ENCODE measurements at places on chromosomes 5 and 9.

DNA sequence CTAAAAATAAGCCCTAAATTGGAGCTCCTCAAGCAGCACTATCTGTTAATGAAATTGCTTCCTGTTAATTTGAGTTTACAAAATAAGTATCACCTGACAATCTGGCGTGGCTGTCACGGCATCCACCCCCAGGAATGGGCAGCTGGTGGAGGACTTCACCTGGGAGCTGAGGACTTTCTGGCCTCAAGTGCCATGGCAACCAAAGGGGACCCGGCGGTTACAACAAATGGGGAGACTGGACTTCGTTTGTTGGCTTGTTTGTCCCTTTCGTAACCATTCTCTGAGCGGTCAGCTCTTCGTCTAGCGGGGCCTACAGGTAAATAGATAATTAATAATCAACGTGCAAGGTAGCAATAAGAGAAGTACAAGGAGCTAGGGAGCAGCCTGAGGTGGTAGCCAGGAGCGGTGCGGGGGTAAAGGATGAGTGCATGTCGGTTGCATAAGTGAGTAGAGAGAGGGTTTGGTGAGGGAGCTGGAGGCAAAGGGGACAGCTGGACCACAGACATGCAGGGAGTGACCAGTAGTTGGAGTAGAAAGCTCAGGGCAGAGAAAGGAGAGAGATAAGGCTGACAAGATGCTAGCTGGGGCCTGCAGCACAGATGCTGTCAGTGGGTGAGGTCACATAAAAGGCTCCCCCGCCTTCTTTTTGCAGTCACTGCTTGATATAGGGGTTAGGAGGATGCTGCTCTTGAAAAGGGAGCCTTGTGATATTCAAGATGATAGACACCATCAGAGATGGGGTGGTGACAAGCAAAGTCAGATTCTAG lies 62.5 kb downstream of the HSPA4 start:
- no peak for DNase-seq

GRCh38 chr9:129617167-129617566 lies 3.7 kb downstream of the C9orf50 start:
- DNase-seq, result no peak

- no peak for DNase-seq
Observed at GRCh38 chr5:144332265-144332664, 161.6 kb downstream of the KCTD16 start.

DNA sequence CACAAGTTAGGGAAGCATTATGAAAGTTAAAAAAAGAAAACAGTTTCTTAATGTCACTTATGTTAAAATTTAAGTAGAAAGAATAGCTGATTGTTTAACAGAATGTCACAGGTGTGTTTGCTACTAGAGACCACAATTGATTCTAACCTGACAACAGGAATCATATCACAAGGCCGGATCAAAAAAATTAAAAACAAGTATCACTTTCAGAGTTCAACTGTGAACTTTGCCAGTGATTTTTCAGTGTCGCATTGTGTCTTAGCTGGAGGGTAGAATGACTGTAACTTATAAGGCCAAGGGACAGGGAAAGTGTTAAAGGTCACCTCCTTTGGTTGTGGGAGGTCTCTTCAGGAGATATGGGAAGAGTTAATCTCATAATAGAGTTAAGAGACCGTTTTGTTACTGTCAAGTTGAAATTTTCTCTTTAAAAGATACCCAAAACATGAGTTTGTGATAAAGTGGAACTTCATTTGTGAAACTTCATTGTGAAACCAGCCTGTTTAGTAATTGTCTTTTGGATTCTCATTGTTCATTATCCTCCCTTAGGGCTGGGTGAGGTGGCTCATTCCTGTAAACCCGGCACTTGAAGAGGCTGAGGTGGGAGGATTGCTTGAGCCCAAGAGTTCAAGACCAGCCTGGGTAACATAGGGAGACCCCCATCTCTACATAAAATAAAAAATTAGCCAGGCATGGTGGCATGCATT lies 40.9 kb downstream of the CPEB4 start:
- DNase-seq, result no peak

- DNase-seq, result no peak
Observed at GRCh38 chr5:133332439-133333024, 279.8 kb downstream of the FSTL4 start.

DNA sequence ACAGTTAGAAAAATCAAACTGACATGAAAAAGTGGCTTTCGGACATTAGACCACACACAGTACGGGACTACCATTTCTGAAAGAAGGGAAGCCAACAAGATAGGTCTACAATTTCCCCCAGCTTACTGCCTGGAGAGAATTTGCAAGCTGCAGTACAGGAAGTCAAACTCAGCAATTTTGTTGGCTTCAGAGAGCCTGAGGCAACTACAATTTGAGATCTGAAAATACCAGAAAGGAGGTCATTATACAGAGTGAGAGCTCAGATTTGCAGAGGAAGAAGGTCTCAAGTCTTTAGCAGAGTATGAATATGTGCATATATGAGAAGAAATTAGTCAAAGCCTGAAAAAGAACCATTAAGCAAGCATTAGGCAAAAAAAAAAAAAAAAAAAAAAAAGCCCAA lies 83.0 kb downstream of the OXCT1 start:
- DNase-seq, result no peak

DNA sequence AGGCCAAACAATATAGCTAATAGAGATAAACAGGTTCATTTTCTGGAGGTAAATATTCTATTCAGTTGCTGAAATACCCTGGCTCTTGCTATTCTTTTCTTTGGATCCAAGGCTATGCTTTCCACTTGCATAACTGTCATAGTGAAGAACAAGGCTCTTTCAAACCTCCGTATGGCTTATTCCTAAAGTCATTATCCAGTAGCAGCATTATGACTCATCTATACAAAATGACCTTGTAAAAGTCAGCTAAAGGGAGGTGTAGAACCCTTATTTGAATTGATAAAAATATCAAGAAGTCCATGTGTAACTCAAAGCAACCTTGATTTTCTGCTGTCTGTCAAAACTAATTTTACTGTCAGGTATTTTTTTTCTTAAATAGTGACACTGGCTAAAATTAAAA lies 447.8 kb downstream of the PLK2 start:
- DNase-seq, result no peak

- no peak for DNase-seq
Observed at GRCh38 chr5:83451955-83452354, 19.6 kb upstream of the VCAN start.

DNA sequence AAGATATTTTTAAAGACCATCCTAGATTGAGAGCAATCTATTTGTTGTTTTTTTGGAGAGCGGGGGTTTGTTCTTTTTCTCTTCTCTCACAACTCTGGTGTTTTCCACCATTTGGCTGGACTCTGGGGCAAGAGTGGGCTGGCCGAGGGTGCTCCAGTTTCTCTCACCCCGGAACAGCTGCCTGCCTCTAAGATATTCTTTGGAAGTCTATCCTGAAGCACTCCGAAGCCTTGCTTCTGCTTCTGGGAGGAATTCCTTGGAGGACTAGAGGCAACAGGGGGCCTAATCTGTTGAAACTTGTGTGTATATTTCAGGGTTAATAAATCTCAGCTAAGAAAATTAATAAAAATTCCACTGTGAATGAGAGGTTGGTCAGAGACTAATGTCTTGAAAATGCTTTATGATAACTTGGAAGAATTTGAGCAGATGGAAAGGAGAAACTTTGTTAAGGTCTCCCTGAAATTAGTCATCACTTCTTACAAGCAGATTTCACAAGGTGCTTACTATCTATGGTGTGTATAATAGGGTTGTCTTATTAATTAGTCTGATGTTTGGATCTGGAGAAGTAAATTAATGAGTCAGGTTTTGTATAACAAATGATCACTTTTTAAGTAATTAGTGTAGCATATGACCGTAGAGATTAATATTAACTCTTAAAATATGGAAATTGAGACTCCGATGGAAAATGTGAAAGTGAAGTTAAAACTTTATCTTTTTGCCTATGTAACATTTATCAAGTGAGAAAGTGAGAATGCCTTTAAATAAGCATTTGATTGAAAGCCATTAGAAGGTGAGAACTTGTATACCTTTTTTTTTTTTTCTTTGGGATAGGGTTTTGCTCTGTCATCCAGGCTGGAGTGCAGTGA lies 4.0 kb downstream of the MAN2A1 start:
- DNase-seq, result no peak

DNA sequence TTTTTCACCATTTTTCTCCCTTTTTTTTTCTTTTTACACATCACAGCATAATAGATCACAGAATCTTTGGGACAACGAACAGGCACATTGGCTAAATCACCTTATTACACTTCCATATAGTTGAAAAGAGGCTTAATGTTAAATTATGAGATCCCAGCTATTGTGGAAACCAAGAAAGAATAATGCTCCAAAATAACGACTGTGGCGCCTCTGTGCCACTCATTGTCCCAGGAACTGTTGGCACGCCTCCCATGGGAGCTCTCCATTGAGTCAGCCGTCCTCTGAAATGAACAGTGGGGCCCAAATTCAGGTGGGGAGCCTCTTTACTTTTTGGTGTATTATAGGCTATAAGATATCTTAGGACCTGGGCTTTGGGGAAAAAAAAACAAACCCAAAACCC lies 82.2 kb upstream of the NFIB start:
- no peak for DNase-seq

DNA sequence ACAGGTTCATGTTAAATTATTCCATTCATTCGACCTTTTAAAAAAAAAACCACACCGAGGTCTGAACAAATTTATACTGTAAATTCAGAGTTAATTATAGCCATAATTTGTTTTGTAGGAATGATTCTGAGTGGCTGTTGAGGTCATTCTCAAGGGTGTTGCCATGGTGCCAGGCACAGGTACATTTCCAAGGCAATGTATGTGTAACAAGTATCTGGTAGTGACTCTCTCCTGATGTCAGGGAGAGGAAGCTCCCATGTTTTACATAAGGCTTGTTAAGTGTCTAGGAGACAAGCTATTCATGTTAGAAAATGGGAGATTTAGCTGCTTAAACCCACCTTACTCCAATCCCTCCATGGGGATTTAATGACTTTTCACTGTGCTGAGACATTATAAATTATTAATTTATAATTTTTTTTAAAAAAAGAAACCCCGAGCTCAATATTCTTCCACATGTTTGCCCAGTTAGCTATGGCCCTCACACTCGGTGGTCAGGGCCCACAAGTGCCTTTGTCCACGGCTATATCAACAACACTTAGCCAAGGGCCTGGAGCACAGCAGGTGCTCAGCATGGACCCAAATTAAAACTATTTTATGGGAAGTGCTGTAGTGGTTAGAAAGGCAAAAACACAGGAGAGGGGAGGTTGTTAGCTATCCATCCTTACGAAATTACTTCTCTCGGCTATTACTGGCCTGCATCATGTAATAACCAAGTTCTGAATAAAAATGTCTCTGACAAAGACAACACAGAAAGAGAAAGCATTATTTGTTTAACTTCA lies 154.6 kb upstream of the GNA14 start:
- no peak for DNase-seq

GRCh38 chr5:79484731-79485130 lies 29.2 kb downstream of the HOMER1 start:
- no peak for DNase-seq

DNA sequence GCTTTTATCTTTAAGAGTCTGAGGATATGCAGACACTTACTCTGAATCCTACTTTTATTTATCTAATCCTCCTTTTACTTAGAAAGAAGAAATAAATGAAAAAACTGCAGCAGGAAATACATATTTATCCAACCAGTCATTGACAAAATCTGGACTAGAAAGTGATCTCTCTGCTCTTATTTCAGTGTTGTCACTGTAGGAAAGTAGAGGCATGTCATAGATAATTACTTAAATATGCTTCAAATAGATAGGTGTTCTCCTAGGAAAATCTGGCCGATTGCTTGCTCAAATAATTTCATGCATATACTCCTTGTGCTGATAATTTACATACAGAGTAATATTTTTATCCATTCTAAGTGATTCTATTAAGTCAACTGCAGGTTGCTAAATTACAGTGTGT lies 2001.9 kb upstream of the C9orf72 start:
- DNase-seq, result no peak

GRCh38 chr9:18263377-18263776 lies 210.6 kb upstream of the ADAMTSL1 start:
- DNase-seq, result no peak

DNA sequence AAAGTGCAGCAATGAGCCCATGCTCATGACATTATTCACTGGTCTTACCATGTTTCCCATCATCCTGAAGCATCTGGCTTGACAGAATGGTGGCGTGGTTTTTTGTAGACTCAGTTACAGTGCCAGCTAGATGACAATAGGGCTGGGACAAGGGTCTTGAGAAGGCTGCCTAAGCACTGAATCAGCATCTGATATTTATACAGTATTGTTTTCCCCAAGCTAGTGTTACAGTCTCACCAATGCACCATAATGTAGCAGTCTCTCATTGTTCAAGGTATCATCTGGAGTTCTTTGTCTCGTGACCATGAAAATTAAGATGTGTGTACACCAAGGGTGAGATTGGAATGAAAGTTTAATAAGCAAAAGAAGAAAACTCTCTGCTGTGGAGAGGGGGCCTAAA lies 19.0 kb upstream of the GGTA1 start:
- no peak for DNase-seq

GRCh38 chr5:157366741-157367674 lies 93.0 kb upstream of the NIPAL4 start:
- DNase-seq, result no peak

- DNase-seq, result no peak
Observed at GRCh38 chr5:129672006-129672405, 75.9 kb upstream of the MINAR2 start.

- no peak for DNase-seq
Observed at GRCh38 chr5:124725040-124725434, 21.4 kb downstream of the ZNF608 start.

DNA sequence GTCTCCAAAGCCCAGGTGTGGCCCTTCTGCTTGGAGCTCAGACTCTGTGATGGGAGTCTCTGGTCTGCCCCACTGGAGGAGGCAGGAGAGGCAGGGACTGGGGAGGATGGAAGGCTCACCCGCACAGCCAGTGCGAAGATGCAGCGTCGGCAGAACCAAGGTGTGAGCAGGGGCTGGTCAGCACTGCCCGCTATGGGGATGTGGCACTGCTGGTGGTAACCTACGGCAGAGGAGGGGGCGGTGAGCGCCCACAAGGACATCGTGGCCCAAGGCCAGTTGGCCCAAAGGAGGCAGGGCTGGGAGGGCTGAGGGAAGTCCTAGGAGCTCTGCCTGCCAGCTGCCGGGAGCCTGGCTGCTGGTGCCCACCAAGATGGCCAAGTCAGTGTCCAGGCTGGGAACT lies 7.3 kb downstream of the PHF19 start:
- DNase-seq, result no peak

DNA sequence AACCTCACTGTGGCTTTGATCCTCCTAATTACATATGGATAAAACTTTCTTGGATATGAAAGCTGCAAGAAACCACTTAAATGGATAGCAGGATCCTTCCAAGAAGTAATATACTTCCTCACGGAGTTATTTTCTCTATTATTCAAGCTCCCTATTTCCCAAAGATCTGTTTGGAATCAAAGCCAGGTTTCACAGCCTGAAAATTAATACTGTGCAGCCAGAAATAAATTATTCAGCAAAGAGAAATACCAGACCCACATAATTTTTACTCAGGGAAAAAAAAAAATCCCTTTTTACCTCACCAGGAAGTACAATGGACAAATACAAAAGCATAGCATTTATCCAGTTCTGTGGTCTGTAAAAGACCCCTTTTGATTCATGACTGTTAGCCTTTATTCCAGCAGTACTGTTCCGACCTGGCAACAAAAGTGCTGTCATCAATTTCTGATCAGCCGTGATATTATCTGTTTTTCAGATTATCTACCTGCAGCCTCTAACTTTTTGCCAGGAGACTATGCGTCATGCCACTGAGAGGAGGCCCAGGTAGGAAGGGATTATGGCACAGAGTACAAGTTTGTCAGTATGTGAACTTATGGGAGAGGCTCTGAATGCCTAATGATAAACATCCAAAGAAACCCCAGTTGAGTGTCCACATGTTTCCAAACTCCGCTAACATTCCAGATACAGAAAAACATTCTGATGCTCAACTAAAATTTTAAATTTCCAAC lies 57.0 kb downstream of the FBN2 start:
- no peak for DNase-seq

GRCh38 chr5:181043285-181044092 lies 3.4 kb downstream of the BTNL9 start:
- DNase-seq, result no peak

Data from CD4-positive, alpha-beta T cell treated with Interleukin-10 for 1 hour (primary cell).